Panc1 (cell line): ENCODE measurements at places on chromosomes 7 and 10.

GRCh38 chr10:110597476-110597875 lies 30.0 kb downstream of the SMC3 start:
- no peak for DNase-seq

GRCh38 chr10:58998924-58999713 lies 177.3 kb upstream of the PHYHIPL start:
- no peak for DNase-seq

- DNase-seq: no peak
These were observed 359.4 kb downstream of the SORCS1 start for GRCh38 chr10:106804992-106805582.

DNA sequence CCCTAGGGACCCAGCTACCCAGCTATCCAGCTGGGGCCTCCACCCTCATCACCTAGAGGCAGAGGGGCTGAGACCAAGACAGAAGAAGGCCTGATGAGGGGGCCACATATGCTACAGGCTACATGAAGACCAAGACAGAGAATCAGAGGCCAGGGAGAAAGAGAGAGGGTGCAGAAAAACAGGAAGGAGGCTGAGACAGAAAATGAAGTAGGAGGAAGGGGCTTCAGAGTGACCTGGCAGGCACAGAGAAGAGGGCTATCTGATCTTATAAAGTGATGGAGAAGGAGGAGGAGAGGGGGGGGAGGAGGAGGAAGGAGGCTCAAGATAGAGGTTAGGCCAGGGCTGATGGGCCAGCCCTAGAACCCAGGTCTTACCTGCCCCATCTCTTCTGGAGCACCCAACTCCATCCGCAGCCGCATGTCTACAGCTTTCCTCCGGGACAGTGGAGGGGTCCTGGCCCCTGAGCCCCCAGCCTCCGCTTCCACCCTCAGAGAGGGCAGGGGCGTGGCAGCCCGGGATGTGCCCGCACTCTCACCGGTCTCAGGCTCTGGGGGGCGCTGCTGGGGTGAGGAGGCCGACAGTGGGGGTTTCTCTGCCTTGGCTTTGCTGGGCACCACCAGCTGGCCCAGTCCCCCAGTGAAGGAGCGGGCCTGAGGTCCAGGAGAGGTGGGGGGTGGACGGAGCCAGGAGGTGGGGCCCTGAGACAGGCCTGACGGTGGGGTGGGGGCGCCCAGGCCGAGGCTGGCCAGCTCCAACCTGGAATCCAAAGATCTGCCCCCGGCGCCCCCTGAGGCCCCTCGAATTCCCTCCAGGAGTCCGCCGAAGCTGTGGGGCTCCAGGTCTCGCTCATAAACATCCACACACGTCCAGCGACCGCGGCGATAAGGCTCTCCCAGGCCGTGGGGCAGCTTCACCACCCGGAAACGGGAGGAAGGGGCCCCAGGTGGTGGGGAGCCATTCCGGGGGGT lies 1.8 kb downstream of the TSC22D4 start:
- DNase-seq: no peak

DNA sequence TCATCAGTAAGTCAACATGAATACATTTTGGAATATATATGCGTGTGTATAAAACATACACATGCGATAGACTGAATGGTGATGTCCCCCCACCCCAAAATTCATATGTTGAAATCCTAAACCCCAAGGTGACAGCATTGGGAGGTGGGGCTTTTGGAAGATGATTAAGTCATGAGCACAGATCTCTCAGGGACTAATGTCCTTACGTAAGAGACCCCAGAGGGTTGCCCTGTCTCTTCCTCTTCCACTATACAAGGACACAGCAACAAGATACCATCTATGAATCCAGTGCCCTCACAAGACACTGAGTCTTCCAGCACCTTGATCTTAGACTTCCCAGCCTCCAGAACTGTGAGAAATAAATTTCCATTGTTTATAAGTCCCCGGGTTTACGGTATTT lies 22.5 kb downstream of the DRGX start:
- DNase-seq: no peak

DNA sequence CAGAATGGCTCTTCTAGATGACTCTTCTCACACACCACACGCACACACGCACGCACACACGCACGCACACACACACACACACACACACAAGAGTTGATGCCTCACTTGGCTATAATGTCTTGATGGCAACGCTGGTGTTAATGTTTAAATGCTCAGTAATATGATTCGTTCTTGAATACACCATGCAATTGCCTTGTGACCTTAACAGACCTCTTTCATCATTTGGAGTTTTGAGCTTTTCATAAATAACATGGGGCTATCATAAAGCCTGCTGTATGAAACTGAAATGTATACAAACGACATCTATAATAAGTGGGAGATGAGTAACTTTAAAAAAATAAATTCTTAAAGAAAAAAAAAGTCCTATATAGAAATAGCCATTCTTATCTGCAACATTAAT lies 8.2 kb downstream of the JCAD start:
- DNase-seq: no peak

DNA sequence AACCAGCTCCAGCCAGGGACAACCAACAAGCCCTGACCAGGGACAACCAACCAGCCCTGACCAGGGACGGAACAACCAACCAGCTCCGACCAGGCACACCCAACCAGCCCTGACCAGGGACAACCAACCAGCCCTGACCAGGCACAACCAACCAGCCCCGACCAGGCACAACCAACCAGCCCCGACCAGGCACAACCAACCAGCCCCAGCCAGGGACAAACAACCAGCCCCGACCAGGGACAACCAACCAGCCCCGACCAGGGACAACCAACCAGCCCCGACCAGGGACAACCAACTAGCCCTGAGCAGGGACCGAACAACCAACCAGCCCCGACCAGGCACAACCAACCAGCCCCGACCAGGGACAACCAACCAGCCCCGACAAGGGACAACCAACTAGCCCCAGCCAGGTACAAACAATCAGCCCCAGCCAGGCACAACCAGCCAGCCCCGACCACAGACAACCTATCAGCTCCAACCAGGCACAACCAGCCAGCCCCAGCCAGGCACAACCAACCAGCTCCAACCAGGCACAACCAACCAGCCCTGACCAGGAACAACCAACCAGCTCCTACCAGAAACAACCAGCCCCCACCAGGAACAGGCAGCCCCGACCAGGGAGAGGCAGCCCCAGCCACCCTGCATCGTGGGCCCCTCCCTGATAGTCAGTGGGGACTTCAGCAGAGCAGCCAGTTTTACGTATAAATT lies 56.4 kb downstream of the PROSER2 start:
- DNase-seq: no peak

- no peak for DNase-seq
These were observed at the start of gene SGCE for GRCh38 chr7:94655848-94656657. TSS of gene SGCE (minus strand) at chr7:94656133. CDS start at chr7:94656098, 35 bp downstream.

GRCh38 chr10:45420453-45421192 lies 46.6 kb downstream of the ALOX5 start:
- DNase-seq: no peak

DNA sequence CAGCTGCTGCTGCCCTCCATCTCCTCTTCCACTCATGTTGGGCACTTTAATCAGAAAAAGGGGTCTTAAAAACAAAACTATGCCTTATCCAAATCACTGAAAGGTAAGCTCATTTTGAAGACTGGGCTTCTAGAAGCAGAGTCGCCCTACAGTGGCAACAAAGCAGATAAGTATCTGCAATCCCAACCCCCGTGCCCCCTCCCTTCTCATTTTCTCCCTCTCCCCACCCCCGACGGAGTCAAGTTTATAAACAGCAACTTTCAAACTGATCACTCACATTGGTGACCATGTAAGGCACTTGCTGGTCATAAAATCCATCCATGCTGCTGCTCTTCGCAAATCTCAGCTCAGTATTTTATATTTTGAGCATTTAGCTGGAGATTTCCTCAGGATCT lies 738 bp downstream of the ETV1 start:
- no peak for DNase-seq

- DNase-seq: no peak
These were observed 75.6 kb downstream of the GRM8 start for GRCh38 chr7:127177156-127177555.

GRCh38 chr10:123622381-123622780 lies 43.8 kb upstream of the GPR26 start:
- no peak for DNase-seq

- no peak for DNase-seq
These were observed 94.8 kb upstream of the CDK13 start for GRCh38 chr7:39855325-39855674.

GRCh38 chr10:69504576-69505250 lies 53.4 kb downstream of the TSPAN15 start:
- DNase-seq: no peak
